Cerebellar nuclear complex (tissue), 1 donor: ENCODE measurements at places on chromosomes 11 and 22.

DNA sequence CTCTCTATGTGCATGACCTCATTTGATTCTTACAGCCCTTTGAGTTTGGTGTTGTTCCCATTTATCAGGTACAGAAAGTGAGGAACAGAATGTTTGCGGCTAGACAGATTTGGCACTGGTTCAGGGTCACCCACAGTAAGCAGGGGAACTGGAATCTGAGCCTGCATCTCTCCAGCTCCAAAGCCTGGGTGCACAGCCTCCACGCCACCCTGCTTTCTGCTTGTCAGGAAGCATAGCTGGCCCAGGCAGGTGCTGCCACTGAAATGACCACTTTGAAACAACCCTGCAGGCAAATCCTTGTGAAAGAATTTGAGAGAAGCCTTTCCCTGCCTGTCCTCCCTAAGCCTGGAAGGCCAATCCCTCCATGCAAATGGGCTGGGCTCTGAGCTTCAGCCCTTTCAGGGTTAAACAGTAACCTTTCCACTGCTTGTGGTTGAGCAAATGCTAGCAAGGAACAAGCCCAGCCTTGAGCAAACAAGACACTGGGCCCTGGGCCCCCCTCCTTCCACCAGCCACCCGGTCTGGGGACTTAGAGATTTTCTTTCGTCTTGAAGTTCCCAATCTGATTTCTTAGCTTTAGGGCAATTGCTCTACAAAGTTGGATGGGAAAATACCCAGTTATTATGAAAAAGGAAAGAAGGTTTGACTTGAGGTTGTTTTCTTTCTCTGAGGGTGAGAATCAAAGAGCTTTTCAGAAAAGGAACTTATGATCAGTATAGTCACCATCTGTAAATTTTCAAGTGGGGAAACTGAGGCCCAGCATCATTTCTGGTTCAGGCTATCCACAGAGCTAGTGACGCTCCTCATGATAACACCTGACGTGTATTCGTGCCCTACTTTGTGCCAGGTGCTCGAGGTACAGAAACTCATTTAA is 19.4 kb downstream of the EHF start:
- DNase-seq, result no peak

- DNase-seq, result no peak
These were observed 789.6 kb downstream of the TBC1D22A start for GRCh38 chr22:47552024-47552423.

DNA sequence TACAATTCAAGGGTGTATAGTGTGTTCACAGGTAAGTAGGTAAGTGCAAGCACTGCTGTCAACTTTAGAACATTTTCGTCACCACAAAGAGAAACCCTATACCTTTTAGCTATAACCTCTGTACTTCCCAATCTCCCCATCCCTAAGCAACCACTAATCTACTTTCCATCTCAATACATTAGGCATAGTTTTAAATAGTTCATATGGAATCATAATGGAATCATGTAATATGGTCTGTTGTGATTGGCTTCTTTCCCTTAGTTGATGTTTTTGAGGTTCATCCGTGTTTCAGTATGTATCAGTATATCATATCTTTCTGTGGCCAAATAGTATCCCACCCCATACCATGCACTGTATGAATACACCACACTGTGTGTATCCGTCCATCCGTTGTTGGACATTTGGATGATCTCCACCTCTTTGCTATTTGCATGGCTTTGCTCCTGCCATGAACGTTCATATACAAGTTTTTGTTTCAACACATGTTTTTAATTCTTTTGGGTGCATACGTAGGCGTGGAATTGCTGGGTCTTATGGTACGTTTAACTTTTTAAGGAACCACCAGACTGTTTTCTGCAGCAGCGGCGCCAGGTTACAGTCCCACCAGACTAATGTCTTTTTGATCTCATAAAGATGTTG is 27.7 kb upstream of the OPCML start:
- no peak for DNase-seq

GRCh38 chr11:82718307-82718706 is 15.4 kb downstream of the FAM181B start:
- no peak for DNase-seq

GRCh38 chr11:70307176-70307575 is 36.7 kb downstream of the PPFIA1 start:
- DNase-seq, result no peak

- no peak for DNase-seq
These were observed 97.7 kb upstream of the SORL1-AS1 start for GRCh38 chr11:121550247-121551030.

- no peak for DNase-seq
These were observed 110.4 kb upstream of the OR4B1 start for GRCh38 chr11:48106166-48106565.
